ENCODE measurements at places on chromosomes 16 and 17.
A peak's percentile ranks its signal among the peaks of the same experiment; 100 is the strongest.

DNA sequence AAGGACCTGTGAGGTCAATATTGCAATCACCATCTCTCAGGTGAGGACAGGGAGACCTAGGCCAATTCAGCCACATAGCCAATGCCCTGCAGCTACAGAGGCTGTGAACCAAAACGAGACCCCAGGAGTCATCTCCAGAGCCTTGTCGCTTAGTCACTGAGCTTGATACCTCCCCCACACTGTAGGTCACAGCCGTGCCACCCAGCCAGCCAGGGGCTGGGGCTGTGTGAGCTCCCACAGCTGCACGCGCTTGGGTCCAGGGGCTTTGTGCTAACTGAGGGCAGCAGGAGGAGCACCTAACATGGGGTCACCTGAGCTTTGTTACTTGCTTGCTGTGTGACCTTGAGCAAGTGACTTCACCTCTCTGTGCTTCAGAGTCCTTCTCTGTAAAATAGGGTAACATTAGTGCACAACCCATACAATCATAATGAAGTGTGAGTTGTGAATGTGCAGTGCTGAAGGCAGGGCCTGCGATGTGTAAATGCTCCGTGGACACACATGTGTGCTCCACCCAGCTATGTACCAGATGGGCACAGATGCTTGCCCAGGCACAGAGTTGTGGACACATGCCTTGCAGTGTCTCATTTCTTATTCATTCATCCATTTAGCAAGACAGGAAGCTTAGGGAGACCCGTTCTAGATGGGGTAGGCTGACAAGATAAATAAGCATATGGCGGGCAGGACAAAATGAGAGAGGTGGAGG lies 25.9 kb downstream of the SBK1 start:
- no peak for DNase-seq

DNA sequence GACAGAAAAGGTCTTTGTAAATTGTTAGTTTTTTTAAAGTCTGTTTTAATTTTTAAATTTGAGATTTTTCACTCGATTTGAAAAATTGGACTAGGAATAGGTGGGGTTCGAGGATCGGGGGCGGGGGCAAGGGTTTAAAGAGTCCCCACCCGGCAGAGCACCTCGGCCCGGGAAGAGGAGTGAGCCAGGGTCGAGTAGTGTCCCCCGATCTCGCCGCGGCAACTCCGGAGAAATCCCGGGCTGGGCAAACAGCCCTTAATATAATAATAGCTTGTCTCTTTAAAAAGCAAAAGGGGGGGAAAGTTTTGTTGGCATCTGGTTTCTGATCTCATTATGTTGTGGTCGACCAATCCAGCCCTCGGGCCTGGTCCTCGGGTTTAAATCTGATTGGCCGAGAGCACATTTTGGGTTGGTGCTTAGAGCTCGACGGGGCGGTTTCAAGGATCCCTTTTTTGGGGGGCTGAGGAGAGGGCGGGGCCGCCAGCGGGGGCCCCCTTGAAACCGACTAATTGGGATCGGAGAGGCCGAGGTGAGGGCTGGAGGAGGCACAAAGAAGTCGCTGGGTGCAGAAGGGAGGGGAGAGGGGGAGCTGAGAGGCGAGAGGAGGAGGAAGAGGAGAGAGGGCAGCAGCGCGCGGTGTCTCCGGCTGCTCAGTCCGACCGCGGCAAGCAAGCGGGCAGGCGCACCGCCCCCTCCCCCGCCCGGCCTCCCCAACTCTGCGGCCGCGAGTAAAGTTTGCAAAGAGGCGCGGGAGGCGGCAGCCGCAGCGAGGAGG lies at the start of gene FZD2:
Gene FZD2 (plus strand): TSS at position 653 of the 775 bp plus-strand sequence. CDS start 205 bp downstream, outside the sequence.
- peak; percentile 96 for DNase-seq

DNA sequence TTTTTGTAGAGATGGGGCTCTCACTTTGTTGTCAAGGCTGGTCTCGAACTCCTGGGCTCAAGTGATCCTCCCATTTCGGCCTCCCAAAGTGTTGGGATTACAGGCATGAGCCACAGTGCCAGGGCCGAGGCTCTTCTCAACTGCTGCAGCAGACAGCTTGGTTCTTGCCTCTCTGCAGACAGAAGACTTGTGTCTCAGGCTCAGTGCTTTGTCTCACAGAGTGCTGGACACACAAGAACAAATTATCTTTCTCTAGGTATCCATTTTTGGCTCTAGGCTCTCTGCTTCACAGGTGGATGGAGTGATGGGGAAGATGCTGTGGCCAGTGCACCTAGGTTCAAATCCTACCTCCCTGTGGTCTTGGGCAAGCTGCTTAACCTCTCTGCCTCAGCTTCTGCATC lies 80.8 kb upstream of the RNU2-1 start:
- DNase-seq = no peak

DNA sequence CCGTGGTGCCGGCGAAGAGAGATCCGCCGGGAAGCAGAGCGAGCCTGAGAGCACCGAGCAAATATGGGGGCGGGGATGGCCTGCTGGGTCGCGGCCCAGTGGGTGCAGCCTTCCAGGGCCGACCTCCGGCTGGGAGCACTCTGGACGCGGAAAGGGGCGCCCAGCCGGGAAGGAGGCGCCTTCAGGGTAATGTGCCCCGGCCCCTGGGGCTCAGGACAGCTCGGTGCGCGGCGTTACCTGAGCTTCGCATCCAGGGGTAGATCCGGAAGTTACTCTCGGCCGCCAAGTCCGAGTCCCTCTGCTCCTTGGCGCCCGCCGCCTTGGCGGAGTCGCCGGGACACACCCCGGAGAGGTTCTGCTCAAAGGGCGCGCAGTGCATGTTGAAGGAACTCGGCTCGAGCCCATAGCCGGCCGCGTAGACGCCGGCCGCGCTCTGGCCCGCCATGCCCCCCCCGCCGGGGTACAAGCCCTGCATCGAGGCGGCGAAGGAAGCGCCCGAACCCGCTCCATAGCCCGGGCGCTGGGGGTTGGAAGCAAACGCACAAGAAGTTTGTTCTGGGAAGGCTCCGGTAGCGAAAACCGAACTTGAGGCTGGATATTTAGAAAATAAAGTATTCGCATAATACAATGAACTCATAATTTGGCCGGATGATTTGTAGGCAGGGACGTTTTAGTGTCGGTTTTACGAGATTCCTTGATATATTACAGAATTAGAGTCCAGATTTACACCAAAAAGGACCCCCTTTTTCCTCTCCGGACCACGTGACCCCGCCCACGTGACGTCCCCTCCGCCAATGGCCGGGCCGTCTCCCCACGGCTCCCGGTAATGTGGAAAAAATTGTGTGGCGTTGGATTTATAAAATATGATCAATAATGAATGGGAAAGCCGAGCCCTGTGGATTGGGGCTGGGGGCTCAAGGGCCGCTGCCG lies at the start of gene HOXB7:
Gene HOXB7 (minus strand): TSS at position 736 of the 930 bp plus-strand sequence. CDS start 99 bp downstream, at position 637.
- DNase-seq = peak; percentile 71

GRCh38 chr17:8674344-8675305 lies 44.1 kb upstream of the MYH10 start:
- no peak for DNase-seq

DNA sequence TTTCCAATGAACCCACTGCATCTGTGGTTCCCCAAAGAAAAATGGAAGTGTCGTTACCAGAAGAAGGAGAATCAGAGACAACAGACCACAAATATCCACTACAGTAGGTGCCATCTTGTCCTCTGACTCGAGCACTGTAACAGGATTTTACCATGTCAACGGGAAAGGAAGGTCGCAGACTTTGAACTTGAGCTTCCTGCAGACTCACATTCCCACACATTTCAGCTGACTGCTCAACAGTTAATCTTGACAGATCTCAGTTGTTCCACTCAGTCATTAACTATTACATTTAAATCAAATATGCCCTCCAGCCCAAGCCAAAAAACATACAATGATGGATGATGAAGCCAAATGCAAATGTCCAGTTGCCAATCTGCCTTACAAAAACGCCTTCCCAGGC lies 37.0 kb downstream of the GAS7 start:
- DNase-seq = no peak

DNA sequence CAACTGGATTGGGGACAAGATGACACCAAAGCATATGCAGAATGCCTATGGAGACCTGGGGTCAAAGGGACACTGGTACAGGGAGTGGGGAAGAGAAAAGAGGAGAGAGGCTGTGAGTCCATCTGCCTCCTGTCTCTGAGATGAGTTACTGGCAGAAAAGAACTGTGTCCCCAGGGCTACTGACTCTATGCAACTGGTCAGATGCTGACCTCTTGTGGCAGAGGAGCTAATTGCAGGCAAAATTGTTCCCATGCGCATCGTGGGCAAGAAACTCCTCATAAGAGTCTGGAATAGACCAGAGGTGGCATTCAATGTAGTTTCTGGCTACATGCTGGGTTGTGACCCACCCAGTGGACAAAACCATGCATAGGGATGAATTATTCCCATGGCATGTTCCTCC lies 26.1 kb upstream of the MLKL start:
- peak; percentile 64 for DNase-seq

GRCh38 chr17:2239170-2239551 lies 64.4 kb downstream of the SMG6 start:
- no peak for DNase-seq

- DNase-seq = no peak
These were observed 387 bp upstream of the SLC38A8 start for GRCh38 chr16:84042879-84043485.

DNA sequence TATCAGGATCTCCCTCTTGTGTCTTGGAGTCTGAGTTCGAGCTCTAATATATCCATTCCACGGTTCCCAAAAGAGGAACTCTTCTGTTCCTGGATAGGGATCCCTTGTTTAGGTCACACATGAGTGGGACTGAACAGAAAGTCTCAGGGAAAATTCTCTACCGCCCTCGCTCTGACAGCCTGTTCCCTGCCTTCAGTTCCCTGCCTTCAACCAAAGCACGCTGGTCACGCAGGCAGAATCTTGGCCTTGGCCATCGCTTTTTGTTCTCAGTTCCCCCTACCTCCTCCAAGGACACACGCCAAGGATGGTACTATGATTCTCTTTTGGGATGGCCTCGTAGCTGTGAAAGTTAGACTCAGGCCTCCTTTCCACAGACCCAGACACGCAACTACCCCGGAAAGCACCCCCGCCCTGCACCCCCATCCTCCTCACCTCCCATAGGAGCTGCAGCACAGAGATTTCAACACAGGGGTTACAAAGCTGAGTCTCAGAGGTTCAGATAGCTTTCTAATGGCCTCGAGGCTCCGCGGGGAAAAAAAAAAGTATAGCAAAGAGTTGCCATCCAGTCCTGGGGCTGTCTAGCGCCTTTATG lies 1.5 kb upstream of the SHISA6 start:
- DNase-seq = no peak

Data from 8988T (cell line).